Uterus (tissue), 4 donors: ENCODE measurements at places on chromosomes 7 and 10. TPM values are rescaled to one million over a fixed set of nuclear protein-coding genes. Genes with fewer than 3 reads are reported as not detected.

Gene CREB5
- total RNA-seq, result 7.1 TPM

Gene ANKRD2
- not detected for total RNA-seq

Gene TEX36
- total RNA-seq, result not detected

Gene CPA2
- total RNA-seq, result not detected

Gene ZNF722
- total RNA-seq, result not detected

Gene CLDN4
- total RNA-seq, result 0.77 TPM

Gene PRKG1
- 66.9 TPM for total RNA-seq

Gene GRM3
- total RNA-seq, result not detected

Gene CPN1
- not detected for total RNA-seq

Gene RSPH10B2
- not detected for total RNA-seq

Gene SLC26A5
- 0.28 TPM for total RNA-seq

Gene TBC1D12
- total RNA-seq, result 19.9 TPM

Gene DMBT1
- under 0.01 TPM for total RNA-seq

Gene P4HA1
- total RNA-seq, result 33.0 TPM

Gene TSPAN33
- not detected for total RNA-seq

Gene OPN4
- total RNA-seq, result not detected

Gene SLC26A3
- total RNA-seq, result 0.55 TPM

Gene TFR2
- 0.43 TPM for total RNA-seq

Gene RNF32
- 0.41 TPM for total RNA-seq

Gene STAM
- 27.2 TPM for total RNA-seq

Gene ZNF365
- 1.3 TPM for total RNA-seq

Gene AMPH
- total RNA-seq, result 11.4 TPM
